ENCODE measurements at places on chromosomes 3 and 15.

GRCh38 chr3:25967385-25967784, 177.5 kb downstream of the OXSM start:
- DNase-seq = no peak

DNA sequence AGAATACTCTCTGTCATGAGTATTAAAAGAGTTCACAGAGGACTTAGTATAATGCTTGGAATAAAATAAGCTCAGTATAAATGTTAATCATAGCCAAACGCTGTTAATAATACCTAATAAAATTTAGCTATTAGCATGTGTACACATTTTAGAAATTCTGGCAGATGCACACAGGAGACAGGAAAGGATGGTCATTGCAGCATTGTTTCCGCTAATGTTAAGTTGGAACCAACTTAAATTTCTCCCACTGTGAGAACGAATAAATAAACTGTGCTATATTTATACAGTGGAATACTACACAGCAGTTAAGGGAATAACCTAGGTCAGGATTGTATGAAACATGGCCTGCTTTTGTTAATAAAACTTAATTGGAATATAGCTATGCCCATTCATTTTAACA, 370.4 kb upstream of the TGFBR2 start:
- no peak for DNase-seq

DNA sequence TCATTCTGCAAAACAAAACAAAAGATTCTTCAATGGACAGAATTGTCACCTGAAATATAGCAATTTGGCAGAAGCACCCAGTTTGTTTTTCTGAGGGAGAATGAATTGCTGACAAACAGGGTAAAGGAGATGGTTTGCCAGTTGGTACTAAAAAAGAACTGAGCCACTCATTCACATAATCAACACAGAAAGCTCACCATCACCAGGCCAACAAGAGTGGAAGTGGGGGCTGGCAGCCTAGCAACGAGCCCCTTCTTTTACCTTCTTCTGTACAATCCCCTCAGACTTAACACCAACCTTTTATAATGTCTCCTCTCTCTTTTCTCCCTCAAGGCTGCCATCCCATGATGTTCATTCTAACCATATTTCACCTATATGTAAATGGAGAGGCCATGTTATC, 5.9 kb downstream of the TOP2B start:
- no peak for DNase-seq

DNA sequence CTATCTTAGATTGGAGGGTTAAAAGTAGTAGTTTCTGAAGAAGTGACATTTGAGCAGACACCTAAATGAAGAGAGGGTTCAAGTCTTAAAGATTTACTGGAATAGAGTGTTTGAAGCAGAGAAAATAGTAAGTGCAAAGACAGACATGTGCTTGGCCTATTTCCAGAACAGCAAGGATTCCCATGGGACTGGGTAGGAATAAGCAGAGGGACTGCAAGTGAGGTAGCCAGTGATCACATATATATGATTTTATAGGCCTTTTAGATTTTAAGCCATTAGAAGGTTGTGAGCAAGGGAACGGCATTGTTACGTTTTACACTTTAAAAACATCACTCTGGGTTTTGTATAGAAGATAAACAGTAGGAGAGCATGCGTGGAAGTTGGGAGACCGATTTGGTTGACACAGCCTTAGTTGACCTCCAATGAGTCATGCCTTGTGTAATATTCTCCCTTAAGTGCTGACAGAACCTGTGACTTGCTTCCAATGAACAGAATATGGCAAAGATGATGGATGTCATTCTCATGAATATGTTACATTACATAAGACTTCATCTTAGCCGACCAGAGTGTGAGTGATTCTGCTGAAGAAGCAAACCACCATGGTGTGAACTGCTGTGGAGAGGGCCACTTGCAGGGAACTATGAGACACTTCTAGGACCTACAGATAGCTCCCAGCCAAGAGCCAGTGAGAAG, 37.1 kb upstream of the SLC4A7 start:
- no peak for DNase-seq

GRCh38 chr15:39851500-39852092, 68.5 kb downstream of the GPR176 start:
- no peak for DNase-seq

- DNase-seq = peak; percentile 4
These were observed 33.4 kb downstream of the ZXDC start for GRCh38 chr3:126442094-126442855.

DNA sequence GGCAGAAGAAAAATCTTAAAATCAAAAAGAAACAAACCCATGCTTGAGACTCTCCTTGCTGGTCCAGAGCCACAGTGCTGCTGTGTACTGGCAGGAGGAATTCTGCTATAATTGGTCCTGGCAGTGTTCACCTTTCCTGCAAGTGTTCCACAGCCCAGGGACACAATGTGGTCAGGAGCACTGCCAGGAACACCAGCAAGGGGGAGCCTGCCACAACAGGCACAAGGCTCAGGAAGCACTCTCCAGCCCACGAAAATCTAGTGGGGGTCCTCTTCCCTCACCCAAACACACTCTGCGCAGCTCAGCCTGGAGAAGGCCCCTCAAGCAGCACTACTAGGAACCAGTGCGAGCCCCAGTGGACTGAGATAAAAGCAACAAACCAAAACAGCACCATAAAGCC, 92.9 kb downstream of the UBE3A start:
- peak; percentile 34 for DNase-seq

DNA sequence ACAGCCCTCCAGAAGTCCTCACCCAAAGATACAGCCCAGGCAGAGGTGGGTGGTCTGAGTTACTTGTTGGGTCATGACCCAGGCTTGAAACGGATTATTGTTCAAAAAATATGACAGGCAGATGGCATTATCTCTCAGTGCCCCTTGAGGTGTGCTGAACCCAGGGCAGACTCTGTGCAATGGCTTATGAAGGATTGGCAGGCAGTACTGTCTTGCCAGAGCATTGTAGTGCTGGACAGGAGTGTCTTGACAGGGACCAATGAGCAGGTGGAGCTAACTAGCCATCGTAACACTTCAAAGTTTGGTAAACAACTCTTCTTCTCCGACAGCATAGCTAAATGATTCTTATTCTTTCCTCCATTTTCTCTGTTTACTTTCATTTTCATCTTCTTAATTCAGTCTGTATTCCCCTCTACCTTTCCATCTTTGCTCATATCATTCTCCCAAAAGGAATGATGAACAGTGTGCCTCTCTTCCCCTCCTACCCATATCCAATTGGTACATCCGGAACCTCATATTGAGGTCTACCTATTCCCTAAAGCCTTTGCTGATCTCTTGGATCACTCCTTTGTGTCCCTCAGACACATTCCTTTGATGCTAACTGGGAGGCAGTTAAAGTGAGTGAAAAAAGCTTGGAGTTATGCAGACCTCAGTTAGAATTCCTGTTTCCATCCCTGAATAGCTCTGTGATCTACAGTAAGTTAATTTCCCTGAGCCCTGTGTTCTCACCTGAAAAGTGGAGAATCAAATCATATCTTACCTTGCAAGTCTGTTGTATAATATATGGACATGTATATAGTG, 2.6 kb upstream of the IL20RB start:
- no peak for DNase-seq

DNA sequence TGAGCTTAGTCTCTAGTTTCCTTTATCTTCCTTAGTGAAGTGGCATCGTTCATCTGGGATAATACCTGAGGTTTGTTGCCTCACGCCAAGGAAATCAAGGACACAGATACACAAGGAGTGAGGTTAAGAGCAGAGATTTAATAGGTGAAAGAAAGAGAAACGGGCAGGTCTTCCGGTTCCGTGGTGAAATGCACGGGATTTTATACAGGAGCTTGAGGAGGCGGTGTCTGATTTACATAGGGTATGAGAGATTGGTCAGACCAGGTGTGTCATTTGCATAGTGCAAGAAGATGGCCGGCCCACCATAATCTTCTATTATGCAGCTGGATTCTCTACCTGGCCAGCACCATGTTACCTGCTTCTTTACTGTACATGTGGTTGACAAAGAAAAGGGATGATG, 17.2 kb downstream of the ARRDC4 start:
- DNase-seq = no peak

DNA sequence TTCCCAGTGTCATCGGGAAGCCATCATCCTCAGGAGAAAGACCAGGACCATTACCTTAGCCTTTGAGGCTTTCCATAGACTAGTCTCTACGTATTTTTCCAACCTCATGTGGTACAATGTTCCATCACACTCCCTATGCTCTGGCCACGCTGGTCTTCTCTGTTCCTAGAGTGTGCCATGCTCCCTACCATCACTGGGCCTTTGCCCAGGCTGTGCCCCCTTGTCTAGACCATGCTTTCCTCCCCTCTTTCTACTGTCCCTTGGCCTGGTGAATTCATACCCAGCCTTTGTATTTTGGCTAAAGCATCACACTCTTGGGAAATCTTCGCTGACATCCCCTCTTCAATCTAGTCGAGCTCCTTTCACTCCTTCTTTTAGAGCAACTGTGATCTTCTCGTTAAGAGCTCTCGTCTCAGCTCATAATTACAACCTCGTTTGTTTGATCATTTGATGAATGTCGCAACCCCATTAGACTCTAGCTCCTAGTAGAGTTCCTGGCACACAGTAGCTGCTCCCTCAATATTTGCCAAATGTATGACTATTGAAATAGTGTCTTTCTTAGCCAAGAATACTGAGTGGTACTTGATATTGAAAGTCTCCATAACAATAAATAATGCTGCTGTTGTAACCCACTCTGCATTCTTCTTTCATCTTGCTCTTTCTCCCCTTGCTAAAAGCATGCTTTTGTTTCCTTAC, 100.2 kb upstream of the FAM3D start:
- DNase-seq = no peak

- no peak for DNase-seq
These were observed 148.0 kb downstream of the POLR2M start for GRCh38 chr15:57854531-57854930.

DNA sequence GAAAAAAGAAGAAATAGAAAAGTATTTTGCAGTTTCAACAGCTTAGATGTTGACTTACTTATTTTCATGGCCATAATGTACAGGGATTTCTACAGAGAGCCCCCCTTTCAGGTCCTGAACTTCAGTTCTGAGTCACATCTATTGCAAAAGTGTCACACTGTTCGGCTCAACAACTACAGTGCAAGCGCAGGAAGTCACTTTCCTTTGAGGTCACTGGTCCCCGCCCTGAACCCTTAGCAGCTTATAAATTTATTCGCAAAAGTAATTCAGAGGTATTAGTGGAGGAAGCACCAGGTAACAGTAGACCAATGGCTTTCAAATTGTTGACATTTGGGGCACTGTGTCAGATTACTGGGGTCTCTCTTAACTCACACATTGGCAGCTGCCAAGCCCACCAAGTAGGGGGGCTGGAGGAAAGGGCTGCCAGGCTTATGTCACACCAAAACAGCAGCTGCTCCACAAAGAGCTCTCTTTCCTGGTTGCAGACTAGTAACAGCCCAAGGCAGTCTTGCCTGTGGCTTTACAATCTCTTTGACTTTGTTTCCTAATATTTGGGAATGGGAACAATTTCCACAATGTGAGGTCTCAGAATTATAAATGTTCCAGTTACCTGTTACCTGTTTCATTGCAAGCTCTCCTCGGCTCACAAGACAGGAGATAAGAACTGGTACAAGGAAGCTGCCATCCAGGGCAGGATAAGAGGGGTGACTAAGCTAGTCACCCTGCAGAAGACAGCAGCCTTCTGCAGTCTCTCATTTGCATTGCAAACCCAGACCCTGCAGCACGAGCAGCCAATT, 130.2 kb upstream of the STRIT1 start:
- no peak for DNase-seq
